ENCODE measurements at places on chromosomes 3 and 15.

- DNase-seq, result no peak
These were observed 142.4 kb upstream of the KCNMB2 start for GRCh38 chr3:178393824-178394223.

GRCh38 chr3:171494457-171495109, 34.4 kb upstream of the TNIK start:
- DNase-seq, result peak; percentile 54

DNA sequence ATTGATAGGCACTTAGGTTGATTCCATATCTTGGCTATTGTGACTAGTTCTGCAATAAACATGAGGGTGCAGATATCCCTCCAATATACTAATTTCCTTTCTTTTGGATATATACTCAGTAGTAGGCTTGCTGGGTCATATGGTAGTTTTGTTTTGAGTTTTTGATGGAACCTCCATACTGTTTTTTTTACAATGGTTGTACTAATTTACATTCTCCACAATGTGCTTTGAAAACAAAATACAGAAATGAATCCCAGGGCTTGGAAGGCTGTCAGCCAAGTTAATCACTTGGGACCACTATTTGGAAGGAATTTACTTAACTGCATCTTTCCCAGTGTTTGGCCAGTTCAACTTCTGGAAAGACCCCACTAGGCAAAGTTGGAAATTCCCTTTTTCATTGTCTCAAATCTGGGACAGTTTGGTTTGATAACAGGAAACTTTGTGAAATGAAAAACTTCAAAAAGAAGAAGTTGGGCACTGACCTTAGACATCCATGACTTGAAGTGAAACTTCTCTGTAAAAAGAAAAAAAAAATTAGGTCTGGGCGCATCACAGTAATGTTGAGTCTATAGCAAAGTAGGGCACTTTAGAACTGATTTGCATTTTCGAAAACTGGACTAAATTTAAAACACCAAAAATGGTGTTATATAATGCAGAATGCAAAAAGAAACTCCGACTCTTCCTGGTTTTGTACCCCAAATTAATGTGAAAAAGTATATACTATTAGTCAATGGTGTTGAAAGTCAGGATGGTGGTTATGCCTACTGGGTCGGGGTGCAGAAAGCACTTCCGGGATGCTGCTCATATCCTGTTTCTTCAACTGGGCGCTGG, 6.0 kb downstream of the CTSH start:
- peak; percentile 43 for DNase-seq

DNA sequence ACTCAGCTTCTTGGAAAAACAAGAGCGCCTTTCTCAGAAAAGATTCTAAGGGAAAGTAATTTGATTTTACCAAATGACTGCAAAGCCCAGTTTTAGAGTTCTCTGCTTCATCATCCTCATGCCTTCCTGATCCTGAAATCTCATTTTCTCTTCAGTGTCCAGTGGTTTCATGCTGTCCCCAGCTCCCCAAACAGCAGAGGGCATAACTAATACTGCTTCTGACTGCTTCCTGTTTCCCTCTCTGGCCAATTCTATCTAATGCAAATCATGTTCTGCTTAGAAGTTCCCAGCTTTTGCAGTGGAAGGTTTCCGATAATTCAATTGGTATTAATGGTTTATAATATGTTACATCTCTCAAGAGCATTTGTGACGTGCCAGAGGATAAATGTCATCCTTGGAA, 161.1 kb downstream of the CLSTN2 start:
- DNase-seq, result no peak

DNA sequence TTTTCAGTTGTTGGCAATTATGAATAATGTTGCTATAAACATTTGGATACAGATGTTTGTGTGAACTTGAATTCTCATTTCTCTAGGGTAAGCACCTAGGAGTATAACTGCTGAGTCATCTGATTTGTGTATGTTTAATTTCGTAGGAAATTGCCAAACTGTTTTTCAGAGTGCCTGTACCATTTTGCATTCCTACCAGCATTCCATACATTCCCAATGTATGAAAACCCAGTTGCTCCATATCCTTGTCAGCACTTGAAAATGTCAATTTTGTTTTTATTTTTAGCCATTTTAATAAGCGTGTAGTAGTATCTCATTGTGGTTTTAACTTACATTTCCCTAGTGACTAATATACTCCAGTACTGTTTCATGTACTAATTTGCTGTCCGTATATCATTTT, 98.5 kb upstream of the TSC22D2 start:
- no peak for DNase-seq

DNA sequence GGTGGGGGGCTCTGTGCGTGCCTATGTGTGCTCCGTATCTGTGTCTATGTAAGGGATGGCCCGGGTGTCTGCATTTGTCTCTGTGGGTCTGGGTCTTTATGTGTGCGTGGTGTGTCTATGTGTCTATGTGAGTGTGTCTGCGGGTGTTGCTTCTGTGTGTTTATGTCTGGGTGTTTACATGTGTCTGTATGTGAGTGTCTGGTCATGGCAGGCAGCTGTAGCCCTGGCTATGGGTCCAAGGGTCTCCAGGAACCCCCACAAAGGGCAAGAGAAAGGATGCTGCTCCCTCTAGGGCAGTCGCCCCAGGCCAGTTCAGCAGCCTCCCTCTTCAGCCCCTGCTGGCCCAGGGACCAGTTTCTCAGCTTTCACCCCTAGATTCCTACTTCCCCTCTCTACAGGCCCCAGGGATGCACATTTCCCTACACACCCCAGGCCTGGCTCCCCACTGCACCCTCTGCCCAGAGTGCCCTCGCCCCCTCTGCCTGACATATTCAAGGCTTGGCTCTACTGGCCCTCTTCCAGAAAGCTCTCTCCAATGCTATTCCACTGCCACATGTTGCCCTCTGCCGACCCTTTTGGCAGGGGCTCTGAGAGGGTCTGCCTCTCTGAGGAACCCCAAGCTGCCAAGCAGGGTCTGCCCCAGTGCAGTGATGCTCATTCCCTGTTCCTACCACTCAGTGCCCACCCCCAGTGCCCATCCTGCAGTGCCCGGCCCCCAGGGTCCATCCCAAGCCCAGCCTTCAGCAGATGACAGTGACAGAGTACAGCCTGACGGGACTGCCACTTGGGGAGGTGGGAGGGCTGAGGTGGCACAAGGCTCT, 1.0 kb upstream of the MYL3 start:
- no peak for DNase-seq

- DNase-seq, result no peak
These were observed 597.3 kb downstream of the NAALADL2 start for GRCh38 chr3:175456466-175456865.

DNA sequence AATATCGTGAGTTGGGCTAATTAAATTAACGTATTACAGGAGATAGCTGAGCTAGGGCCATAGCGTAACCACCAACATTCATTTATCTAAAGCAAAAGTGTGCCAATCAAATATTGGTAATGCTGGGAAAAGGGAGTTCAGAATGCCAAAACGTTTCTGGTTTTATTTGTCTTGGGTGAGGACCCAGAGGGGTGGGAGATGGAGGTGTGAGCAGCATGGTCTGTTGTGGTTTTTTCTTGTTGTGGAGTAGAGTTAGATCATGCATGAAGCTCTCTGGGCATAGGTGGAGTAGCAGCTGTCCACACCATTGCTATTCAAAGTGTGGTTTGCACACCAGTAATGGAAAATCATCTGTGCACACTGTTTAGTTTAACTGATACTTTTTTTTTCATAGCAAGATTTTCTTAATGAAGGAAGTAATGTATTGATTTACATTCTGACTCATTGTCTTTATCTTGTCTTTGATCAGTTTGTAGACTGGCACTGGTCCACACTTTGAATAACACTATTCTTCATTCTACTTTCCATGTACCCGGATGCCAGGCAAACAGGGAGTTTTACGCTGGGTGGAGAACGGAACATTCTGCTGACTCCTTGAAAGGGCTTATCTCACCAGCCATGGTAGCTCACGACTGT, 50.8 kb upstream of the CRTC3 start:
- no peak for DNase-seq

GRCh38 chr3:39205131-39205530, 12.7 kb upstream of the XIRP1 start:
- DNase-seq, result no peak

- peak; percentile 42 for DNase-seq
These were observed 20.0 kb downstream of the ATRIP start for GRCh38 chr3:48466386-48467109.

DNA sequence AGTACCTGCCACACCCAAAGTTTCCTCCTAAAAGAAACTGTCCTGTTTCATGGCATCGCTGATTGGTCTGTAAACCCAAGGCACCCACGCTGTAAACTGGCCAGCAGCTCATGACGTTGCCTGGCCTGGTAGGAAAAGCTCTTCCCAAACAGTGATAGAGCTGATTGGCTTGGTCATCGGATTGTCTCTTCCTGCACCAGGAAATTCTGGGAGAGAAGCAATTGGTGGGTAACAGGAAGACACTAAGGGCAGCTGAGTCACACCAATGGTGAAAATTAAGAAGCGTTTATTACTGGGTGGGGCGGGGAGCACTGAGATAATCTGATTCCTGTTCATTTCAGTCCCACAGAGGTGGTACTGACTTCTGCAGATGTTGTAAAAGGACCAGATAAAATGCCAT, 31.0 kb downstream of the KLHL6 start:
- DNase-seq, result no peak

DNA sequence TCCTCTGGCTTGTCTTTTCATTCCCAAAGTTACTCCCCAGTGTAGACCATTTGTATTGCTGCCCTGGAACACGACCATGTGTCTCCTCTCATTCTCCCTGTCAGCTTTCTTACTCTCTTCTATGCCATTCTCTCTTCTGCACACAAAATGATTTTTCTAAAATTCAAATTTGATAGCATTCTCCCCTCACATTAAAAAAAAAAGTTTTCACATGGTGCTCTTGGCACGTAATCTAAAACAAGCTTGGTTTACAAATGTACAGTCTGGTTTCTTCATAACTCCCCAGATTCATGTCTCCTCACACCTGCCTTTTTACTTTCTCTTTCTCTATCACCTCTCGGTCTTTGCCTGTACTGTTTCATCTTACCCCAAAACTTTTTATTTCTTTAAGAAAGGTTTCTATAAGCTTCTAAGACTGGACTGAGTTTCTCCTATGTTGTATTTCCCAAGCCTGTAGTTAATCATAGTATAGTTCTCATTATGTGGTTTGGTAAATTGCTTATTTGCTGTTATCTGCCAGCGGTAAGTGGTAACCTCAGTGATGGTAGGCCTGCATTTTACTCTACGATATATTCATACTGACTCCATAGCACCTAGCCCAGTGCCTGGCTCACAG, 31.2 kb downstream of the BCHE start:
- DNase-seq, result no peak

DNA sequence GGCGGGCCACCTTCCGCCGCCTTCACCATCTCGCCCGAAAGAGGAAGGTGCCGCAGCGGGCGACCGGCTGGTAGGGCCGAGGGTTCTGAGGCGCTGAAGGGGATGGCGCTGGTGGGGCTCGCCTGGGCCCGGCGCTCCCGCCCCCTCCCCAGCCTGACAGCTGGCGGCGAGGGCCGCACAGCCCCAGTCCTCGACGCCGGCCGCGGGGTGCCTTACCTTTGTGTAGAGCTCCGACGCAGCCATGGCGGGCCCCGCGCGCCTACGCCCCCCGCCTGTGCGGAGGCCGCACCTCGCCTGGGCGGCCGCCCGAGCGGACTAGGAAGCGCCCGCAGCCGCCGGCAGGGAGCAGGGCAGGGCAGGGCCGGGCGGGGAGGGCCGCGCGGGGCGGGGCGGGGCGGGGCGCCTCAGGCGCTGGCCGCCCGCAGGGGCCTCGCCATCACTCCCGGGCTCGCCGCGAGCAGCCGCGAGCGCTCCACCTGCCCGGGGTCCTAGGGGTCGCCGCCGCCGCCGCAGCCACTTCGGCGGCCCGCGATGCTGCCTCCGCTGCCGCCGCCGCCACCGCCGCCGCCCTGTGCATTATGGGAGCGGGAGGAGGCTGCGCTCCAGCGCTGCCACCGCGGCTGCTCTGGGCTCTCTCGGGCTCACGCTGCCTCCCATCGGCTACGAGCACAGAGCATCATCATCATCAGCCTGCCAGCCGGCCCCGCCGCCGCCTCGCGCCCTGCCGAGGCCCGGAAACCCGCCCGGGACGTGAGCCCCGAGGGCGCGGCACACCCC, at the start of gene MYO5A:
Gene MYO5A (minus strand): TSS at position 317 of the 777 bp plus-strand sequence. CDS start 74 bp downstream, at position 243.
- DNase-seq, result peak; percentile 87

- DNase-seq, result no peak
These were observed 64.7 kb downstream of the EOMES start for GRCh38 chr3:27657404-27657803.

DNA sequence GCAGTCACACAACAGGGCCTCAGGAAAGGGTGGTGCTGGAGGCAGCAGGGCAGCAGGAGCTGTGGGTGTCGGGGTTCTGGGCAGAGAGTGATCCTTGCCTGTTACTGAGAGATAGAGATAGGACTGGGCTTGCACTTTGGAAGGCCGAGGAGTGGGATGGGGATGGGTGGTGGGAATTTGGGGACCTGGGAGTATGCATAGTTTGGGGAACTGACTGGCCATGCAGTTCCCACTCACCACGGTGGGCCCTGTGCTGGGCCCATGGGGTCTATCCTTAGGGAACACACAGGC, 192.5 kb upstream of the LINGO1 start:
- no peak for DNase-seq

DNA sequence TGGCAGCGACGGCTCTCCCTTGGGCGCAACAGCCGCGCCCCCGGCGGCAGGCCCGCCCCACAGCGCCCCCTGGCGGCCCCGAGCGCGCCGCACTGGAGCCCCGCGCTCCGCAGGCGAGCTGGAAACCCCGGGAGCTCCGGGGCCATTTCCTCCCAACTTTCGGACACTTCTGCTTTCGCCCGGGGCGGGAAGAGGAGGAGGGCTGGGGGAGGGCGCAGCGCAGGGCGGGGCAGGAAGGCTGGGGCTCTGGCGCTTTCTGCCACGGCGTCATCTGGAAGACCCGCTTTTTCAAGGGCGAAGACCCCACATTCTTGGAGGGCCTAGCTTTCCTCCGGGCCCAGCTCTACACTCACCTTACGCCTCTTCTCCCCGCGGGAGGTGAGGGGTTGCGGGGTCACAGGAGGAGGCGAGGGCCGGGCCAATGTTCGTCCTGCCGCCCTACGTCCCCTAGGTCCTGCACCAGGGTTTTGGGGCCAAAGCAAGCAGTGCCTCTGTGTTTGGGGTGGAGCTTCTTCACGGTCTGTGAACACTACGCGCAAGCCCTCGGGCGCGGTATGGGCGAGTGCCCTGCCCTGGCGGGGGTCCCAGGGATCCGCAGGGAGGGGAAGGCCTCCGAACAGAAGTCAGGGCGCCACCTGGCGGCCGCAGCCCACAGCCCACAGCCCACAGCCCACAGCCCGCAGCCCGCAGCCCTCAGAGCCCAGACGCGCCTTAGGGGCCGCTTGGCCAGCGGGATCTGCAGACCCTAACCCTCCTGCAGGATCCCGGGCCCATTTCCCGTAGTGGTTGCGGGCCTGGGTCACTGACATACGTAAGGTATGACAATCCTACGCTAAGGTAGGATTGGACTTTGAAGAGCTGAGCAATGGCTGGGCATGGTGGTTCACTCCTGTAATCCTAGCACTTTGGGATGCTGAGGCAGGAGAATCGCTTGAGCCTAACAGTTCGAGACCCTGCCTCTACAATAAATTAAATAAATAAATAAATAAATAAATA, 31.1 kb downstream of the FOXL2 start:
- DNase-seq, result peak; percentile 79
